ENCODE measurements at places on chromosomes 11 and 22.

DNA sequence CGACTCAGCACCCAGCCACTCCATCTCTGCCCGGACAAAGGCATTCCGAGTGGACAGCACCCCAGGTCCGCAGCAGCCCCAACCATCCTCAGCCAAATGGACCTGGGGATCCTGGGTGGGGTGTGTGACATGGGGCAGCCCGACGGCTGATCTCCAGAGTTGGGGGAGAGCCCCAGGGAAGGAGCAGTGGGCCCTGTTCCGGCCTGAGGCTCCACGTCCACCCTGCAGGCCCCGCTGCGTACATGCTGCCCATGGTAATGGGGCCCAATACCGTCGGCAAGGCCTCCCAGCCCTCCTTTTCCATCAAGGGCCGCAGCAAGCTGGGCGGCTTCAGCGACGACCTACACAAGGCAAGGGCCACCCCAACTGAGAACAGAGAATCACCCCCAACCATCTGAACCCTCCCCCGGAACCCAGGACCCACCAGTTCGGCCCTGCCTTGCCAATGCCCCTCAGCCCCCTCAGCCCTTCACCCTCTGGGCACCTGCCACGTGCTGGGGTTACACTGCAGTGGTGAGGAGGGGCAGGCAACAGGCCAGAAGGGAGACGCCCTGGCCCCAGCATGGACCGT lies 5.4 kb downstream of the SCGB1C1 start:
- DNase-seq: no peak

GRCh38 chr22:30990690-30991089 lies 21.6 kb downstream of the TUG1 start:
- DNase-seq: no peak

GRCh38 chr11:36360826-36361415 lies 64.8 kb downstream of the PRR5L start:
- no peak for DNase-seq

- no peak for DNase-seq
These were observed 13.2 kb downstream of the VPS37C start for GRCh38 chr11:61147791-61148620.

DNA sequence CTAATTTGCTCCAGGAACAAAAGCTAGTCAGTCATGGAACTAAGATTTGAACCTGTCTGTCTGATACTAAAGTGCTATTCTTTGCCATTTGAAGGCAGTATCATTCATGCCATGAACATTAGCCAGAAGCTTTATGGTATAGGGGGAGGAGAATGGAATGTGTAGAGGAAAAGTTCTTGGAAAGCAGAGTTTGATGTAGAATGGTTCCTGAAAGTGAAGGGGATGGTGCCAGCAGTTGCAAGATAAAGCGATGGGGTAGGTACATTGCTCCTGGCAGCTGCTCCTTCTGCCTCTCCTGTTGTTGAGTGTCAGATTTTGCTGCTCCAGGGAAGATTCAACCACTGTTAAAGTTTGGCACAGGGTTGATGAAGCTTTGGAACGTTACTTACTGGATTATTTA lies 53.4 kb downstream of the ARHGAP42 start:
- DNase-seq: no peak

DNA sequence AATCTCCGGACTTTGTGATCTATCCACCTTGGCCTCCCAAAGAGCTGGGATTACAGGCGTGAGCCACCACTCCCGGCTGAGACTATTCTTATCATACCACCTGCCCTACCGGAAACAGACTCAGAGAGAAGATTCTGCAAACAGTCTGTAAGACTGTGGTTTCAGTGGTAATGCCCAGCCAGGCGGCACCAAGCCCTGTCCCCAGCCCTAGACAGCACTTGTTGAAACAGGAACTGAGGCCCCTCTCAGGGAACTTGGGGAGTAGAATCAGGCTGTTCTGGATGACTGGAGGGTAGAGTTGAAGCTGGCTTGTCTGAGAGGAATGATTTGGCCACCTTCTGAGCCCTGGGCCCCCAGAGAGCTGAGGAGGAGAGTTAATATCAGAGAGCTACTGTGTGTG lies 1.3 kb upstream of the INSC start:
- no peak for DNase-seq

All from stimulated activated CD8-positive, alpha-beta memory T cell treated with anti-CD3 and anti-CD28 coated beads, Interleukin-7, amount 100 ng/mL, for 24 hours (primary cell).